Stimulated activated CD8-positive, alpha-beta memory T cell treated with anti-CD3 and anti-CD28 coated beads, Interleukin-7, amount 100 ng/mL, for 1 hour (primary cell): ENCODE measurements at places on chromosomes 7 and 10.

GRCh38 chr7:5700391-5700985 is 81.0 kb downstream of the RNF216 start:
- no peak for DNase-seq

DNA sequence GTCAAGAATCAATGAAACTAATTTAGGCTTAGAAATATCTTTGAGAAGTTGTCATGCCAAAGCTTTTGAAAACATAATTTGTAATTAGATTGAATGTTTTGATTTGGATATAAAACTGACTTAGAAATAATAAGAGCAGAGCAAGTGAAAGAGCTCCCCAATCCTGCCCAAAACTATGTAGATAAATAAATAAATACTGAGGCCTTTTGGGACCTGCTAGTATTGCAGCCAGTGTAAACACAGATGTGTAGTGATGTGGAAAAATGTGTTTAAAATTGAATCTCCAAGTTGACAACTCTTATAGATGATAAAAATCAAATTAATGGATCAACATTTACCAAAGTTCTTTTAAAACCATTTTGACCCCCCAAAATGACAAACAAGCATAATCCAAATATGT is 896.1 kb downstream of the CNTNAP2 start:
- DNase-seq, result no peak

DNA sequence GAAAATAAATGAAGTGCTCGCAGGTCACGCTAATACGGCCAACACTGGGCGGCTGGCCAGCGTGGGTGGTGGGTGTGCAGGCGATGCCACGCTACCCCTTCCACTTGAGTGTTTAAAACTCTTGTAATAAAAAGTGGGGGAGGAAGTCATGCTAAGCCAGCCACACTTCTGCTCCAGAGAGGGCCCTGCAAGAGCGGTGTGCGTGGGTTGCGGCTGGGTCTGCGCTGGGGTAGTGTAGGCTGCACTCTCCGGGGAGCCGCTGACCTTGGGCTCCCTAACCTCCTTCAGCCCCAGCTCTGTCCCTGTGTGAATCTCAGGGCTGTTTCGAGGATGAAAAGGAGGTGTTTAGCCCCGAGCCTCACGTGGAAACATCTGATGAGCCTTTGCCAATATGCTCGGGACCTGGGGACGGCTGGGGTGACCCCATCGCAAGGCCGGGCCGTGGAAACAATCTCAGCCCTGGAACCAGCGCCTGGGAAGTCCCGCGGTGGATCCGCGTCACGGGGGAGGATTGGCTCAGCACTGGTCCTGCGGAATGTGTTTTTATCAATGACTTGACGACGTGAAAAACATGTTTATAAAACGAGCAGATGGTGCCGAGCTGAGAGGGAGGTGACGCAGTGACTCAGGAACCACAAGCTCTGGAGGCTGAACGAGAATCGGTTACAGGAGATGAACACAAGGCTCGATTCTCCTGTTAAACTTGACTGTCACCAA is 278.5 kb downstream of the DNAJB6 start:
- DNase-seq, result no peak

GRCh38 chr7:33815336-33815735 is 90.0 kb upstream of the BMPER start:
- DNase-seq, result no peak

DNA sequence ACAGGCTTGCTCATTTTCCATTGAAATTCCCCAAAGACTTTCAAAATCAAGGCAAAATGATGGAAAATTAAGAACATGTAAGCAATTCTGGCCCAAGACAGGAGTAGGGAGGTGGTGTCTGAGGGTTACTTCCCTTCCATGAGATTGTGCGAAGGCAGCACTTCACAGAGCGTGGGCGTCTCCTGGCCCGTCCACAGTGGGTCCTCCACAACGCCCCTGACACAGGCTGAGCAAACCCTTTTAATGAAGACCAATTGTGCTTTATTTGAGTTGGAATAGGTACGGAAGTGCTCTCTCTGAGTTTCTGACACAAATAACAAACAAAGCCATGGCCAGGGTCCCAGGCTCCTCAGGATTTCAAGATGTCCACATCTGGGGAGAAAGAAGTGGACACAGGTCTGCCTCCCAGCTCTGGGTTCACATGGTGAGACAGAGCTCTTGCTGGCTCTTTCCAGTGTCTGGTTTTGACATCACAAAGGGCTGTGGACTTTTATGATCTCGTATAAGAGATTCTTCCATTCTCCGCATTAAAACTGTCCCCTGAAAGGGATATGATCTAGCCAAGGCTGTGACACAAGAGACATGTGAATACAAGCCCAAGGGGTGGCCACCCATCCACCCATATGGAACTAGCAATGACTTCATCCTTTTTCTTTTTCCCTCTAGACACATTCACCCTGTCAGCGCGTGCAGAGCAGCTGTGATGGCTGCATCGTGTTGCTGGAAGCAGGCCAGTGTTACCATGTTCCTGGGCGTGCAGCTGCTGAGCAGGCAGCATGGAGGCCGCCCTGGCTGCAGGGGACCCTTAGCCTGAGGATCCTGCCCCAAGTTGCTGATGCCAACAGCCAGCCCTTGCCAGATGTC is 145.6 kb downstream of the ADAM12 start:
- no peak for DNase-seq

DNA sequence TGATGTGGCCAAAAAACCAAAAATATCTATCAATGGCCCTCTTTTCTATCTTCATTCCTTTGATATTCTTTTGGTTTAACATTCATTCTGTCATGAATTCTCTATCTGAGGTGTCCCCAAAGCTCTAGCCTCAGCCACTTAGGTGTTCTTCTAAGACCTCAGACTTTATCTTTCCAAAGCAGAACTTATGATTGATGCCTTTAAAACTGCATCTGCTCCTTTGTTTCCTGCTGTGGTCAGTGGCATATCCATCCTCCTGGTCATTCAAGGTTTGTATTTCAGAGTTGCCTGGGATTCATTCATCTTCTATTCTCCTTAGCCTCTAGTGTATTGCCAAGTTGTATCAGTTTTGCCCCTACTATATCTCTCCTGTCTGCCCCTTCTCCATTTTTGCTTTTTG is 30.6 kb downstream of the FHIP2A start:
- no peak for DNase-seq

DNA sequence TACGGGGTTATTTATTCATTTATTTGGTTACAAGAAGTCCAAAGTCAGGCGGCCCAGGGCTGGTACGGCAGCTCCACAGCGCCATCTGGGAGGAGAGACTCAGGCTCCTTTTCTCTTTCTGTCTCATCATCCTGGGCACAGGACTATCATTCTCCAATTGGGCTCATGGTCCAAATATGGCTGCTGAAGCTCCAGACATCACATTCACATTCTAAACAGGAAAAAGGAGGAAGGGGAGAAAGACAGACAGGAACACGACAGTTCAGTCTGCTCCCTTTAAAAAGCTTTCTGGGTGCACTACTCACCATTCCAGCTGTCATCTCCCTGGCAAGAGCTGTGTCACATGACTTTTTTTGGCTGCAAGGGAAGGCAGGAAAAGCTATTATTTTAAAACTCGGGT is 74.4 kb upstream of the PDZD8 start:
- DNase-seq, result no peak

DNA sequence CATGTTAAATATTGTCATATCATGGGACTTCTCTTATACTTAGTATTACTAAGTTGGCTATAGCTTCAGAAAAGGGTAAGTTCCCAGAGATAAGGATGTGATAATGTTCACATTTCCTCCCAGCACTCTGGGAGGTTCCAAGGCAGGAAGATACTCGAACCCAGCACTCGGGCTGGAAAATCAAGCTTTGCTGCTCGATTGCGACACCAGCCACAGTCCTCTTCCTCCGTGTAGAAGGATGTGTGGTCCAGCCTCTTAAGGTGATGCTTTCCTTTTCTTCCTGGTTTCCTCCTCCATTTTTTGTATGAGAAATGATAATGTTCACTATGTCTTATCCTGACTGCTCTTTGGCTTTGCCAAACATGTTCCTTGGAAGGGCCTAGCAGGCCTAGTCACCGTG is 3.2 kb downstream of the BMS1 start:
- DNase-seq, result no peak

DNA sequence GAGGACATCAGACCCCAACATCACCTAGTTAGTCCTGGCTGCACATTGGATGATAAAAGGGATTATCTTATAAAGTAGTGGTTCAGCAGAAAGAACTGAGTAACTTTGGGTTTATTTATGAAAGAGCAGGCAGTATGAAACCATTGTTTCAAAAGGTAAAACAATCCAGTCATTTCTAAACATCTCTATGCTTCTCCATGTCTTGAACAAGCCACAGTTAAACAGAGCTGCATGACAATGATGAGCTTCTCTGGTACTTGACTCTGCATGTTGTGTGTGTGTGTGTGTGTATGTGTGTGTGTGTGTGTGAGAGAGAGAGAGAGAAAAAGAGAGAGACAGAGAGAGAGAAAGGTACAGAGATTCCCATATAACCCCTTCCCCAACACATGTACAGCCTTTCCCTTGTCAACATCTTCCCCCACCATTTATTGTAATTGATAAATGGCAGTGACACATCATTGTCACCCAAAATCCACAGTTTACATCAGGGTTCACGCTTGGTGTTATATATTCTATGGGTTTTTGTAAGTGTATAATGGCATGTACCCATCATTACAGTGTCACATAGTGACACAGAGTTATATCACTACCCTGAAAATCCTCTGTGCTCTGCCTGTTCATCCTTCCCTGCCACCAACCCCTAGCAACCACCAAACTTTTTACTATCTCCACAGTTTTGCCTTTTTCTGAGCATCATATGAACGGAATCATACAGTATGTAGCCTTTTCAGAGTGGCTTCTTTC is 32.8 kb upstream of the SLC18A3 start:
- no peak for DNase-seq

DNA sequence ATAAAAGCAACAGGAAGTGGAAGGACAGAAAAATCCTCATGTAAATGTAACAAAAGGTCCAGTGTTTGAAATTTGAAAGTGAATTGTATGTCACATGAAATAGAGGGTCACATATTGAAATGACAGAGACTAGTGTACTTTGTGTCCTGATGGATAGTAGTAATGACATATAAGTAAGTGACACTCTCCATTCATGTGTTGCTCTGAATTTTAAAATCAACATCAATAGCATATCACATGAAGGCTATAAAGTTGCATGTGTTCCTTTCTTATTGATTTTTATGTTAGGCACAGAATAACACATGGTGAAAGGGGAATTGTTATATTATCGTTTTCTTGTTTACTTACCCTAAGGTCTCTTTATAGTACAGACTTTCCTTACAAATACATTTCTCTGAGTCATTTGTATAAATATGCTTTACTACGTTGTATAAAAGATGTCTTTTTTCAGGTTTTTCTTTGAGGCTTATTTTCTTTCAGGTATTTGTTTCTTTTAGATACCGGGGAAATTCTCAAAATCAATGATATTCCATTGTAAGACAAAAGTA is 104.6 kb upstream of the CACNA2D1 start:
- no peak for DNase-seq

DNA sequence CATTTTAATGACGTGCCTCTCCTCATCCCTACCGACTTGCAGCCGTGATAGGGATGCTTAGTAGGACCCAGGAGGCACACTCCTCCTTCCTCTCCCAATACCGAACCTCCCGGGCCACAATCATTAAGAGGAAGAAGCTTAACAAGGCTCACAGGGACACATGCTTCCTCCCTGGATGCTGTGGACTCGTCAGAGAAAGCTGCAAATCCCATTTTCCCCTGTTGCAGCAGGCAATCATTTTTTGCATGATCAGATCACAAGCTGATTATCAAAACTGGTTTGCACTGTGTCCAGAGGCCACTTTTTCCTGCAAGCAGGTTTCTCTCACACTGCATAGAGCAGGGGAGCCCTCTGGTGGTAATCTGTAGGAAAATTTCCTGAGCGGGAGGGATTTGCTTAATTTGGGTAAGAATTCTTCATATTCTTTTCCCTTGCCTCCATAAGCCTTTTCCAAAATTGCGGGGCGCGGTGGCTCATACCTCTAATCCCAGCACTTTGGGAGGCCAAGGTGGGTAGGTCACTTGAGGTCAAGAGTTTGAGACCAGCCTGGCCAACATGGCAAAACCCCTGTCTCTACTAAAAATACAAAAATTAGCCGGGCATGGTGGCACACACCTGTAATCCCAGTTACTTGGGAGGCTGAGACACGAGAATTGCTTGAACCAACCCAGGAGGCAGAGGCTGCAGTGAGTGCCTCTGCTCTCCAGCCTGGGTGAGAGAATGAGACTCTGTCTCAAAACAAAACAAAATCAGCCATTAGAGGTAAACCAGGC is 16.1 kb upstream of the LAMB4 start:
- DNase-seq, result peak; percentile 6

DNA sequence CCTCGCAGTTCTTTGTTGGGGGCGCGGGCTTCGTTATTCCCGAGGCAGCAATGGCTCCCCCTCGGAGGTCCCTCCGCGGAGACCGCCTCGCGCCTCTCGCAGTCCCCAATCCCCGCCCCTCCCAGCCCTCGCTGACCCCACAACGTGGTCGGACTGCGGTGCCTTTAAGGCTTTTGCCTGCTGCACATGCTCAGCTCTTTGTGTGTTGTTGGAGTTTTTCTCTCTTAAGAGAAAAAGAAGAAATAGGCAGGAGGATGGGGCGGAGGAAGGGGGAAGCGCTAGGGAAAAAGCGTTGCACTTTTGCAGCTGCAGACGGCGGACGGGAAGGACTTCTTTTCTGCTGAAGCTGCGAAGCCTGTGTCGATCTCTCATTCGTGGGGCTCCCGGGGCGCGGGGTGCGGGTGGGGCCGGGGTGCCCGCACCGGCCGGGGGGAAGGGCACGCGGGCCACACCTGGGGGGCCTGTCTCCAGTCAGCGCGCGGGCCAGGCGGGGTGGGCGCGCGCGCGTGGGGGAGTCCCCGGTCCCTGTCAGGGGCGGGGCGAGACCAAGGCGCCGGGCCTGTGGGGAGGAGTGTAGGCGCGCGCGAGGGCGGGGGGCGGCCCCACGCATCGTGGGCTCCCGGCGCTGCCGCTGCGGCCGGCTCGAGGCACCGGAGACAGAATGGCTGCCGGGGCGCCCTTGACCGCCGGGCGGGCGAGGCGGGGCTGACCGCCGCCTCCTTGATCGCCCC is 445 bp upstream of the ATRNL1 start:
- no peak for DNase-seq

GRCh38 chr10:75396631-75397495 is 4.7 kb downstream of the ZNF503 start:
- no peak for DNase-seq

- no peak for DNase-seq
These were observed 958.8 kb upstream of the ZNF722 start for GRCh38 chr7:63039882-63040281.

DNA sequence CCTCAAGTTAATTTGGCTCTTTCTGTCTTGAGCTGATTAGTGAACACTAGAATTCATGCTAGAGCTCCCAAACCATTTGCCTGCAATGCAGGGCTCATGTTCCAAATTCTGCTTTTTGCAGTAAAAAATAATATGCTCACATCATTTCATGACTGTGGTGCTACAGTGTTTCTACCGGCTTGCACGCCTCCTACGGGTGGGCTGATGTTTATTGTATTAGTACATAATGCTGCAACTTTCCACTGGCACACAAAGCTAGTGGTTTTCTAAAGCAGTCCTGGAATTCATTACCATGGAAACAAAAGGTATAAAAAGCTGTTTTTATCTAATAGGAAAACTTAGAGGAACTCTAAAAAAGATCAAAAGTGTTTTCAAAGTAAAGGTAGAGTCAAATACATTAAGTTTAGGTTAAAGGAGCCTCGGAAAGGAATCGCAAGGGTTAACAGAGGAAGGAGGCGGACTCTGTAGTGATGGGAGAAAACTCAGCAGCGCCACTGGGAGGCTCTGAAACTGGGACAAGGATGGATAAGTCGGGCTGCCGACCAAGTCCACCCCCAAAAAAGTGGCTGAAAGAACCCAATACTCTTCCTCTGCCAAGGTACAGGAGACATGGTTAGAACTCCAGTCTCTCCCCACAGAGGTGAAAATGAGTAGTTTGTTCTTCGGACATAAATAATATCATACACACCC is 25.9 kb downstream of the GRM8 start:
- no peak for DNase-seq

- no peak for DNase-seq
These were observed 98.3 kb upstream of the AGK start for GRCh38 chr7:141452911-141453310.
